ENCODE measurements at places on chromosomes 3 and 15. TPM values are rescaled to one million over a fixed set of nuclear protein-coding genes. Genes with fewer than 3 reads are reported as not detected.

MUC4 gene
- polyA plus RNA-seq = not detected

RTP1 gene
- not detected for polyA plus RNA-seq

ZNF445 gene
- 1.6 TPM for polyA plus RNA-seq

SLC15A2 gene
- polyA plus RNA-seq = 4.4 TPM

DBR1 gene
- 7.7 TPM for polyA plus RNA-seq

HRG gene
- polyA plus RNA-seq = not detected

MUC20 gene
- polyA plus RNA-seq = 2.7 TPM

GRM7 gene
- 55.7 TPM for polyA plus RNA-seq

IFT122 gene
- polyA plus RNA-seq = 20.5 TPM

RHOV gene
- 0.36 TPM for polyA plus RNA-seq

TRH gene
- polyA plus RNA-seq = not detected

RBP2 gene
- polyA plus RNA-seq = not detected

NR2E3 gene
- polyA plus RNA-seq = 1.5 TPM

CEMIP gene
- polyA plus RNA-seq = 2.6 TPM

KBTBD13 gene
- not detected for polyA plus RNA-seq

TMEM115 gene
- polyA plus RNA-seq = 24.4 TPM

SNRPA1 gene
- 192 TPM for polyA plus RNA-seq

SPTSSB gene
- 5.9 TPM for polyA plus RNA-seq

MYLK gene
- 7.8 TPM for polyA plus RNA-seq

CLDN1 gene
- polyA plus RNA-seq = not detected

KAT2B gene
- 78.8 TPM for polyA plus RNA-seq

NANOGP8 gene
- polyA plus RNA-seq = not detected

PPM1L gene
- polyA plus RNA-seq = 20.3 TPM

TTC14 gene
- 47.6 TPM for polyA plus RNA-seq

ZFAND6 gene
- 108 TPM for polyA plus RNA-seq

MYH15 gene
- 0.74 TPM for polyA plus RNA-seq

ADGRG7 gene
- polyA plus RNA-seq = not detected

CPNE9 gene
- 12.5 TPM for polyA plus RNA-seq

RYR3 gene
- 3.8 TPM for polyA plus RNA-seq

SPTBN5 gene
- polyA plus RNA-seq = 0.79 TPM

BLM gene
- polyA plus RNA-seq = 24.4 TPM

XIRP1 gene
- polyA plus RNA-seq = not detected

UACA gene
- 12.5 TPM for polyA plus RNA-seq

CX3CR1 gene
- polyA plus RNA-seq = 0.43 TPM

REC114 gene
- polyA plus RNA-seq = not detected

All from Purkinje cell (primary cell).